ENCODE measurements at places on chromosomes 3 and 15. TPM values are rescaled to one million over a fixed set of nuclear protein-coding genes. Genes with fewer than 3 reads are reported as not detected.
A peak's percentile ranks its signal among the peaks of the same experiment; 100 is the strongest.

Gene GNB4
- 6.1 TPM for polyA plus RNA-seq

Gene ADAMTSL3
- 2.6 TPM for polyA plus RNA-seq

Gene GOLGA6A
- polyA plus RNA-seq: not detected

Gene EBLN2
- polyA plus RNA-seq: 0.24 TPM

Gene CLDN18
- not detected for polyA plus RNA-seq

Gene GPX1
- polyA plus RNA-seq: 174 TPM

Gene NTRK3
- polyA plus RNA-seq: 0.53 TPM

Gene TMCO5A
- polyA plus RNA-seq: not detected

Gene APBA2
- 0.21 TPM for polyA plus RNA-seq

- H3K36me3 ChIP-seq: no peaks in the 10 kb centered on the region
- DNase-seq: no peak
- H3K27ac ChIP-seq: no peak overlapping the region
- H3K4me3 ChIP-seq: no peak overlapping the region
- no peaks in the 10 kb centered on the region for H3K4me1 ChIP-seq
These were observed 374.2 kb downstream of the MECOM start for GRCh38 chr3:169289273-169289672.

DNA sequence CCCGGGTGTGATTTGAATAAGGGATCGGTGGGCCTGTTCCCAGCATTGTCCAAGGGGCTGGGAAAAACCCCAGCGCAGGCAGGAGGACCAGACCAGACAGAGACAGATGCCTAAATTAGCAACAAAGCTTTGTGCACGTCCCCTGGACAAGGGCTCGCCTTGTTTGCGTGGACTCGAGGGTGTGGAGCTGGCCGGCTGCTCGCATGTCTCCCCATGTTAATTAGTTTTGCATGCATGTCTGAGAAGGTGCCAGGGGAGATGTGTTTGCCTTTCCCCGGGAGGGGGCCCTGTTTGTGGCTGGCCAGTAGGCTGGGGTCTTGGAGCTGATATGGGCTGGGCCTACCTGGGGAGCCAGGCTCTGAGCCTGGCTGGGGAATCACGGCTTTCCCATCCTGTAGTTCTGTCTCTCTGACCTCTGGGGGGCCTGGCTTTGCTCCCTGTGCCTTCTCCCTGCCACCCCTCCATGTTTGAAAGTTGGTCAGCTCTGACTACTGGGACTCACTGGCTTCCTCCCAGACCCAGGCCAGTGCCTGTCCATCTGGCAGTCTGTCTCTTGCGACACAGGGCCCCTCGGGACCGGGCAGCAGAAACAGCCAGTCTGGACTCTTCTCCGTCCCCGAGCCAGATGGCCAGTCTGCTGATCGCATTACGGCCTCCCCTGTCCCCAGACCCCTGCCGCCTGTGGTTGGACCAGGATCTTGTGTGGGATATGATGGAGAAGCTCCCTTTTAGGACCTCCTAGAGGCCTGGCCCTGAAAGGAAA is 55.4 kb upstream of the POLG start:
- no peak overlapping the region for H3K27ac ChIP-seq
- peaks cover 14% of the 10 kb centered on the region for H3K27me3 ChIP-seq

DNA sequence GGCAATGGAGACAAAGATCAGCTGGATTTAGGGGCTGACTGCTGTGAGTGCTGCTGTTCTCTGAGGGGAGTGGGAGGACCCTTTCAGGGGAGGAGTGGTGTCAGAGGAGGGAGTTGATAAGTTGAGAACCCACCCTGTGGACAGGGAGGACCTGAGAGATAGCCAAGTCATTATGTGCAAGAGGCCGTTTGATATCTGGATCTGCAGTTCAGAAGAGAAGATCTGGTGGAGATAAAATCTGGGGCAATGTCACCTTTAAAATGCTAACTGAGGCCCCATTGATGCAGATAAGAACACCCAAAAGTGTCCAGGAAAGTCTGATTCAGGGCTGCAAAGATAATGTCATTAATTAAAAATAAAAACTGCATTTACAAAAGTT is 256.1 kb upstream of the HES1 start:
- DNase-seq: no peak
- H3K4me3 ChIP-seq: no peak overlapping the region
- no peaks in the 10 kb centered on the region for H3K36me3 ChIP-seq
- no peaks in the 10 kb centered on the region for H3K27me3 ChIP-seq

GRCh38 chr3:182111967-182112366 is 400.2 kb downstream of the SOX2 start:
- no peaks in the 10 kb centered on the region for H3K36me3 ChIP-seq
- no peaks in the 10 kb centered on the region for H3K4me1 ChIP-seq
- H3K27ac ChIP-seq: no peak overlapping the region

DNA sequence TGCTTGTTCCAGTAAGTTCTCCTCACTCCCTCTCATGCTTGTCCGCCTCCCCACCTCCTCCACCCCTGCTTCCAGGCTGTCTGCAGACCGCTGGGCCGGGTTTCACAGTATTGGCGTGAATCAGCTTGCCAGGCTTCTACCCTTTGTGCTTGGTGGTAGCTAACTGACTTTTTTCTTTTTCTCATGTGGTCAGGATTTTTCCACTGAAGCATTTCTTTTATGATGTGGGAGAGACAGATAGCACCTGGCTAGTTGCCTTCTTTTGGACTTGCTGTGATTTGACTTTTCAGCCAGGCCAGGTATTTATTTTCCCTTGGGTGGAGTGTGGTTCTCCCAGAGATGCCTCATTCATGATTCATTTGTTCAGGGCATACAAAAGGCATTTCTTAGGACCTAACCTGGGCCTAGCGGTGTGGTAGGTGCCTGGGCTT is 60.6 kb downstream of the ST6GAL1 start:
- H3K4me1 ChIP-seq: peaks cover 47% of the 10 kb centered on the region
- no peak overlapping the region for H3K27ac ChIP-seq
- H3K27me3 ChIP-seq: no peaks in the 10 kb centered on the region
- peak; percentile 50 for DNase-seq

- DNase-seq: no peak
- H3K27me3 ChIP-seq: peaks cover 19% of the 10 kb centered on the region
- no peak overlapping the region for H3K27ac ChIP-seq
- no peaks in the 10 kb centered on the region for H3K36me3 ChIP-seq
- no peak overlapping the region for H3K4me3 ChIP-seq
- peaks cover 2% of the 10 kb centered on the region for H3K4me1 ChIP-seq
These were observed 4.4 kb upstream of the CLDN11 start for GRCh38 chr3:170414202-170414663.

DNA sequence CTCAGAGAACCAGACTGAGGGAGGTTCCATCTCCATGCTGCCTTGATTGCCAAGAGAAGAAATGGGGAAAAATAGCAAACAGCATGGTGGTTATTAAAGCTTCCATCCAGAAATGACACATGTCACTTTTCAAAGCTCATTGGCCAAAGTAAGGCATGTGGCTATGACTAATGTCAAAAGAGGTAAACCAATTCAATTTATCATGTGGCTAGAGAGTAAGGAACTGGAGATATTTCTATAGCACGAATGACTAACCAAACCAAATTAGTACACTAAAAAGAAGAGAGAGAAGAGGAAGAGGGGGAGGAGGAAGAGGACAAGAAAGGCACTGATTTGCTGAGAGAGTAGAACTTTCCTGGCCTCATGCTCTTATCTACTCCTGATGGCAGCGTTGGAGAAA is 115.2 kb upstream of the SLC6A11 start:
- no peak overlapping the region for H3K4me3 ChIP-seq
- peaks cover 71% of the 10 kb centered on the region for H3K27me3 ChIP-seq
- H3K4me1 ChIP-seq: no peaks in the 10 kb centered on the region

DNA sequence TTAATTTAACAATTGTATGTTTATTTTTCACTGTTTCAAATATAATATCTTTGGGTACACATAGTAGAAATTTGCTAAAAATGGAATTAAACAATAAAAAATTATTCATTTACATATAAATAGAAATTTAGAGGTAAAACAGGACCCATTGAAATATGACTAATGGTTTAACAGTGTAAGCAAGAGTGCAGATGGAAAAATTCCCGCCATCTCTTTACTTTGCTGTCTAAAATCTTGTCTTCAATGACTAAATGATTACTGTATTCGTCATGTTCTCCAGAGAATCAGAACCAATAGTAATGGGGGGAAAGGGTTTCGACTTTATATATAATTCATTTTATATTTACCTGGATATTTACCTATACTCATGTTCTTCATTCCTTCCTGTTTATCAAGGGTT is 163.1 kb downstream of the IL1RAP start:
- no peaks in the 10 kb centered on the region for H3K27me3 ChIP-seq
- H3K4me3 ChIP-seq: no peak overlapping the region
- no peak overlapping the region for H3K27ac ChIP-seq
- no peaks in the 10 kb centered on the region for H3K4me1 ChIP-seq
- no peak for DNase-seq

GRCh38 chr3:171229173-171229572 is 202.7 kb upstream of the SLC2A2 start:
- H3K36me3 ChIP-seq: no peaks in the 10 kb centered on the region
- H3K27ac ChIP-seq: no peak overlapping the region
- peaks cover 13% of the 10 kb centered on the region for H3K4me1 ChIP-seq
- no peak for DNase-seq
- H3K27me3 ChIP-seq: no peaks in the 10 kb centered on the region
- no peak overlapping the region for H3K4me3 ChIP-seq

GRCh38 chr15:90414408-90415028 is 26.5 kb downstream of the IQGAP1 start:
- peaks cover 59% of the 10 kb centered on the region for H3K4me1 ChIP-seq
- H3K36me3 ChIP-seq: no peaks in the 10 kb centered on the region
- H3K4me3 ChIP-seq: no peak overlapping the region

- H3K27ac ChIP-seq: no peak overlapping the region
- DNase-seq: no peak
- peaks cover 15% of the 10 kb centered on the region for H3K4me1 ChIP-seq
- H3K4me3 ChIP-seq: no peak overlapping the region
- no peaks in the 10 kb centered on the region for H3K27me3 ChIP-seq
These were observed 36.6 kb upstream of the THSD4 start for GRCh38 chr15:71078506-71079207.

- DNase-seq: no peak
- no peak overlapping the region for H3K4me3 ChIP-seq
- H3K4me1 ChIP-seq: peaks cover 21% of the 10 kb centered on the region
- H3K27me3 ChIP-seq: no peaks in the 10 kb centered on the region
- H3K27ac ChIP-seq: no peak overlapping the region
These were observed 14.0 kb downstream of the ETV5 start for GRCh38 chr3:186094696-186095425.

- DNase-seq: no peak
- H3K27ac ChIP-seq: no peak overlapping the region
- no peaks in the 10 kb centered on the region for H3K36me3 ChIP-seq
- peaks cover 8% of the 10 kb centered on the region for H3K4me1 ChIP-seq
- H3K4me3 ChIP-seq: no peak overlapping the region
These were observed 142.8 kb upstream of the SMAD3 start for GRCh38 chr15:66922608-66923007.

DNA sequence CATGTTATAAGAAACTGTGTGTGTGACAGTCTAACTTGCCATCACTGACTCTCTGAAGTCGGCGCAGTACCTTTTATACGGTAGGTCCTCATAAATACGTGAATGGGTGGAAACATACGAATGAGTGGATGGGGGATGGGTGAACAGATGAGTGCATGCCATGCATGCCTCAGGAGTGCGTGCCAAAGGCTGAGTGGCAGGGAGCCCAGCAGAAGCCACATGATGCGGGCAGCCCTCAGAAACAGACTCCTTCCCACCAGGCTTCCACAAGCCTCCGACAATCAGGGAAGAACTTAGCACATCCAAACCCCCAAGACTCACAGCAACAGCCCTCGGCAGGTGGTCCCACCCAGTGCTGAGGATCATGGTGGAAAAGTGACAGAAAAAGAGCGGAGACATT is 16.7 kb downstream of the HCN4 start:
- H3K36me3 ChIP-seq: no peaks in the 10 kb centered on the region
- peak; percentile 57 for DNase-seq
- peaks cover 18% of the 10 kb centered on the region for H3K4me1 ChIP-seq
- no peaks in the 10 kb centered on the region for H3K27me3 ChIP-seq
- no peak overlapping the region for H3K27ac ChIP-seq

DNA sequence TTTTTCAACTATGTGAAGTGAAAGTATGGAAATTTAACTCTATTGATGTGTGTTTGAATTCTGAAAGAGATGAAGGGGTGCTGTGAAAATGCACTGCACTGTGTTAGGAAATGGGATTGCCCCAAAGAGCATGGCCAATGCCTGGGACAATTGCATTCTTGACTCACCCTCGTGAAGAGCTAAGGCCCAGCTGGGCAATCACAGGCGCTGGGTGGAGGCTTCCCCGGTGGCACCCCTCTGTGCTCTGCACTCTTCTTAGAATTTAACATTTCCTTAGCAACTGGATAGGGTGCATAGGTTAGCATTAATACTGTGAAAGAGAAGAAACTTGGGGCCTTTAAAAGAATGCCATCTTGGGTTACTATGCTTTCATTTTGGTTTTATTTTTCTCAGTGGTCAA is 179.9 kb upstream of the GOLIM4 start:
- H3K36me3 ChIP-seq: no peaks in the 10 kb centered on the region
- no peak overlapping the region for H3K27ac ChIP-seq
- DNase-seq: no peak
- no peak overlapping the region for H3K4me3 ChIP-seq

- H3K27ac ChIP-seq: no peak overlapping the region
- DNase-seq: no peak
- no peaks in the 10 kb centered on the region for H3K4me1 ChIP-seq
- H3K27me3 ChIP-seq: no peaks in the 10 kb centered on the region
- peaks cover 7% of the 10 kb centered on the region for H3K36me3 ChIP-seq
- no peak overlapping the region for H3K4me3 ChIP-seq
These were observed 15.0 kb downstream of the ATR start for GRCh38 chr3:142563496-142563997.

DNA sequence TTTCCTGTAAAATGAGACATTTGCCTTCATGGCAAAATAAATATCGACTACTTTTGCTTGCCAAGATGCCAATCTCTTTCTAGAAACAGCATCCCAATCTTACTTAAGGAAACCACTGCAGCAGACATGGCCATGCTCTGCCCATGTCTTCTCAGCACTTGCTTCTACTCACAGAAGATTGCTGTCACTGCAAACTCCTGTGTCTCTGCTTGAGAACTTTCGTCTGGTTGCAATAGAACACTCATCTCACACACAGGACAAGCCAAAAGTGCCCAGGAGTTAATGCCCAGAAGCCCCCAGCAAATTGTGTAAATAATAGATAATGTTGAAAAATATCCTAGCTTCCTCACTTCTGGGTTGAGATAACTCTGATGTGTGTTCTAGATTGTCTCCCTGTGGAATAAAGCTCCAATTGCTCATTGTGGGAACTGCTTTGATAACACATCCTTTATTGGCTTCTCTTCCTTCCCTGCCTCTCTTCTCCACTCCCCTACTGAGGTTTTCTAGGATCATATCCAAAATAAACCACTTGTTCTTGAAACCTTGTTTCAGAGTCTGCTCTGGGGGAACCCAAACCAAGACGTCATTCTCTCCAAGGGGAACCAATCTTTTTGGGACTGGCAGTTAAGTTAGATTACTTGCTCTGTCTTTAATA is 156.3 kb upstream of the STRIT1 start:
- no peak for DNase-seq
- no peak overlapping the region for H3K4me3 ChIP-seq
- no peaks in the 10 kb centered on the region for H3K36me3 ChIP-seq
- no peaks in the 10 kb centered on the region for H3K27me3 ChIP-seq

- no peaks in the 10 kb centered on the region for H3K36me3 ChIP-seq
- H3K4me3 ChIP-seq: peak overlapping the region; percentile 24
- H3K27me3 ChIP-seq: no peaks in the 10 kb centered on the region
- H3K4me1 ChIP-seq: no peaks in the 10 kb centered on the region
- no peak for DNase-seq
- H3K27ac ChIP-seq: no peak overlapping the region
These were observed 63.6 kb downstream of the LINGO1 start for GRCh38 chr15:77568973-77569728.

GRCh38 chr15:36392676-36393266 is 186.7 kb upstream of the CDIN1 start:
- DNase-seq: no peak
- H3K27ac ChIP-seq: no peak overlapping the region
- no peaks in the 10 kb centered on the region for H3K36me3 ChIP-seq
- no peaks in the 10 kb centered on the region for H3K4me1 ChIP-seq
- H3K27me3 ChIP-seq: no peaks in the 10 kb centered on the region
